ENCODE measurements at places on chromosomes 5 and 9.
A peak's percentile ranks its signal among the peaks of the same experiment; 100 is the strongest.

DNA sequence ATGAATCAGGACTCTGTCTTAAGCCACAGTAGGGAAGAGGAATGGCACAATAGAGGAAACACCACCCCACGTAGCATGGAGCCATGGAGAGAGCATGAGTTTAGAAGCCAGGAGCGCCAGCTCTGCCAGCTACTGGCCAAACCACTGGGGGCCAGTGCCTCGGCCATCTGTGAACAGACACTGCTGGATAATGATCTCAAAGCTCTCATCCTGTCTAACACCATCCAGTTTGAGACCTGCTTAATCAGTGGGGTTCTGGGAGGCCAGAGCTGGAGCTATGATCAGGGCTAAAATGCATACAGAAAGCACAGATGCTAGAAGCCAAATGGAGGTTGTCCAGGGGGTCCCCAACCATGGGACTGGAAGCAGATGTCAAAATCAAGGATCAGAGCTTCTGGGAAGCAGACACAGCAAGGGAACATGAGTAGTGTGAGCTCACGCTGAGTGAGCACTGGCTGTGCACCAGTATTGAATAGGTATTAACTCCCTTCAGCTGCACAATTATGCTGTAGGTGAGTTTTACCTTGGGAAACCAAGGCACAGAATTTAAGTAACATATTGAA lies 92.7 kb downstream of the KCNIP1 start:
- DNase-seq = no peak

DNA sequence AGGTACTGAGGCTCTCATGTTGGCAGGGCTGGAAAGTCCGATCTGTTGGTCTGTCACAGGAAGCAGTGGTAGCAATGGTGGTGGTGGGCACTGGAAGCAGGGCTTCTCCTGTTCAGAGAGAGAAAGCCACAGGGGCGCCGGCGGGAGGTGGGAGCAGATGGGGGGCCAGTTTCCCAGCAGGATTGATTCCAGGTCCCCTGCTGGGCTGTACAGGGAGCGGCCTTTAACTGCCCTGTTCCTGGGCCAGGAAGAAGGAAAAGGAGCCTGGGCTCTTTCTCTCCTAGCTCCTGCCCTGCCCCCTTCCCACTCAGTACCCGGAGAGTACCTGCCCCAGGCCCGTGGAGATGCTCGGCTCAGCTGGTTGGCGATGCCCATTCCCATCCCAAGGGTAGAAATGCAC lies 2.6 kb upstream of the DAB2IP start:
- DNase-seq = no peak

DNA sequence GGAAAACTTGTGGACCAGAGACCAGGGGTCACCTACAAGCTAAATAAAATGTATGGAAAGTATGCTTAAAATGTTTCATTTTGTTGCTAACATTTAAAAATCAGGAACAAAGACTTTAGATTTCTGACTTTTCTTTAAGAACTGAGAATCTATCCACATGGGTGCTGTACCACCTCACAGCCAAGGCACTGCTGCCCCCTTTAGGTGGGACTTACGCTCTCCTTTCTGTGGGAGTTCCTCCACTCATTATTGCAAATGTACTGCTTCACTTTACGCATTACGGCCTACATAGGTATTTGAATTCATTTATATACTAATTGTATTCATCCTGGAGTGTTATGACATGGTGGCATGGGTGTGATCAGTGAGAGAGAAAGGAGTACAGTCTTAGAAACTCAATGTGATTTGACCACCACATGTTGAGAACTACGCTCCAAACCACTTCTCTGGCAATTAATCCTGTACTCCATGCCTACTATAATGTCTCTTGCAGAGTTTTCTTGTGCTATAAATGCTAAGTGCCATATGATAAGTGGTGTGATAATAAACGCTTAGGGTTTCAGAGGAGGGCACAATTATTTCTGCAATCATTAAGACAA lies 24.7 kb upstream of the CETN3 start:
- DNase-seq = peak; percentile 53

DNA sequence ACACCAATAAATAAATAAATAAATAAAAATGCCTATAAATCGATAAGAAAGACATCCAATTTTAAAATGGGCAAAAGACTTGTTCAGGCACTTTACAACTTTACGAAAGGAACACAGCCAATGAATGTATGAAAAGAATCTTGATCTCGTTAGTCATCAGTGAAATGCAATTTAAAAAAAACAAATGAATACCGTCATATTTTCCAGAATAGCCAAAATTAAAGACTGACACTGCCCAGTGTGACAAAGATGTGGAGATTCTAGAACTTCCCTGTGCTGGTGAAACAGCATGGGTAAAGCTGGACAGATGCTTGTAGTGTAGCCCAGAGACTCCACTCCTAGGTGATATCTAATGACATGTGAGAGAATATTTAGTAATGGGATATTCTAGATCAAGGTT lies 127.1 kb downstream of the GOLPH3 start:
- DNase-seq = no peak

DNA sequence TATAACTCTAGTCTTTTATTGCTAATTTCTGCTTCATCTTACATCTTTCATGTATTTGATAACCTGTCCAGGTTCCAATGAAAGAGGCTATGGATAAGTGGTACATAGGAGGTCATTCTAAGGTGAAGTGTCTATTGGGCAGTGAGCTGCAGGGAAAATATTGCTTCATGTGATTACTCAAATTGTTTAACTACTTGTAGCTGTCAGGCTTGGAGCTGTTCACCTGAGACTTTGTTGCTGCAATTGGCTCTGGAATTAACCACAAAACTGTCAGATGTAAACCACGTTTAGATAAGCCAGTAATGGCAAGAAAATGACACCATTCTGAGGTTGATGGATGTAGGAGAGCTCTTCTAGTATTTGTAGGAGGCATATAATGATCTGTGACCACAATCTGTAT lies 26.0 kb downstream of the ADAMTSL1 start:
- no peak for DNase-seq

DNA sequence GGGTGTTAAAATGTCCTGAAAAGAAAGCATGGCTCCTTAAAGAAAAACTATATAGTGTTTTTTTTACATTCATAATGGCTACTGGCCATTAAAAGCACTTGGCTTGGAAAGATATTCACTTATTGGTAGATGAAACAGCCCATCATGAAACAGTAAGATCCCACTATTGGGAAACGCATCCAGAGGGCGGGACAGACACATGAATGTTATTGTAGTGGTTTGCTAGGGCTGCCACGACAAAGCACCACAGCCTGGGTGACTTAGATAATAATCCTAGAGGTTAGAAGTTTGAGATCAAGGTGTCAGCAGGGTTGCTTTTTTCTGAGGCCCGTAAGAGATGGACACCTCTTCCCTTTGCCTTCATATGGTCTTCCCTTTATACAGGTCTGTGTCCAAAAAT lies 139.4 kb upstream of the ANKH start:
- DNase-seq = no peak
